Stimulated activated CD8-positive, alpha-beta memory T cell treated with anti-CD3 and anti-CD28 coated beads, Interleukin-2, amount 100 ng/mL, for 1 hour (primary cell): ENCODE measurements at places on chromosomes 3 and 15.

DNA sequence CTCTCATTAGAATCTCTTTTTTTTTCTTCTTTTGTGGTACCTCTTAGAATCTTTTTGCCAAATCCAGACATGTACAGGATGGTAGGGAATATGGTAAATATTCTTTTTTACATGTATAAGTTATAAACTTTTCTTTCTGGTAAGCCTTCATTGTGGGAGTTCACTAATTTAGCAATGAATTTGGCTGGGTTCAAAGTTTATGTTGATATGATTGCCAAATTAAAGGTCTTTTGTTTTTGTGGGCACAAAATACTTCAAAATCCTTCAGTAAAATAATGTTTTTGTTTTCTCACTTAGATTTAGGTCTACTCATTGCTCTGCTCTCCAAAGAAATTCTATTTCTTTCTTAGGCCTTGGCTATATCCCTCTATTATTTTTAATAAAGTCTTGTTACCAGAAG is 1405.9 kb upstream of the ALCAM start:
- no peak for DNase-seq

DNA sequence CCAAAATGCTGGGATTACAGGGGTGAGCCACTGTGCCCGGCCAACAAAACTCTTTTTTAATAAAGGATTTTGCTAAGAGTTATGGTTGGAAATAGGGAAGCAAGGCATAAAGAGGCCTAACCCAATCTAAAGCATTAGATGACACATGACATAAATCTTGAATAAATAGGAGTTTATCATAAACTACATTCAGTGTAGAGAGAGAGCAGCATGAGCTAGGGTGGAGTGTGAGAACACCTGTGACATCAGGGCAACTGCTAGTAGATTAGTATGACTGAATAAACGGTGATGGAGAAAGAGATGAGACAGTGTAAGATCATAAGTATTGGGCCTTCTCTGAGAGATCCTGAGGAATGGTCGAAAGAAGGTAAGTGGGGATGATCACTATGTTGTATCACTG is 63.7 kb downstream of the DPPA2 start:
- DNase-seq: no peak

DNA sequence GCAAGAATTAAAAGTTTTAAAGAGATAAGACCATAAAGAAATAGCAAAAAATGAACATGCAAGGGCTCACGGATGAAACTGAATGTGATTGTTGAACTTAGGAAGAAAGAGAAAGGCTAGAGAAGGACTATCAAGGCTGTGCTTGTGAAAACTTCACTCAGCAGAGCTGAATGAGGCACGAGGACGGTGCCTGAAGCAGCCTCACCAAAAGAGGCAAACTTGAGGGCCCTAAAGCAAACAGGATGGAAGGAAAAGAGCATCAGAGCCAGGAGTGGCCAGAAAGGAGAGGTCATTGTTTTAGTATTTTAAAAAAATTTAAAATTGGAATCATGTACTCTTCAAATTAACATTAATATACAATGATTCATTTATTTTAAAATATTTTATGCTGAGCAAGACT is 191.2 kb upstream of the SOX14 start:
- no peak for DNase-seq

- no peak for DNase-seq
Observed at GRCh38 chr3:158260392-158260791, 150.5 kb downstream of the RSRC1 start.

DNA sequence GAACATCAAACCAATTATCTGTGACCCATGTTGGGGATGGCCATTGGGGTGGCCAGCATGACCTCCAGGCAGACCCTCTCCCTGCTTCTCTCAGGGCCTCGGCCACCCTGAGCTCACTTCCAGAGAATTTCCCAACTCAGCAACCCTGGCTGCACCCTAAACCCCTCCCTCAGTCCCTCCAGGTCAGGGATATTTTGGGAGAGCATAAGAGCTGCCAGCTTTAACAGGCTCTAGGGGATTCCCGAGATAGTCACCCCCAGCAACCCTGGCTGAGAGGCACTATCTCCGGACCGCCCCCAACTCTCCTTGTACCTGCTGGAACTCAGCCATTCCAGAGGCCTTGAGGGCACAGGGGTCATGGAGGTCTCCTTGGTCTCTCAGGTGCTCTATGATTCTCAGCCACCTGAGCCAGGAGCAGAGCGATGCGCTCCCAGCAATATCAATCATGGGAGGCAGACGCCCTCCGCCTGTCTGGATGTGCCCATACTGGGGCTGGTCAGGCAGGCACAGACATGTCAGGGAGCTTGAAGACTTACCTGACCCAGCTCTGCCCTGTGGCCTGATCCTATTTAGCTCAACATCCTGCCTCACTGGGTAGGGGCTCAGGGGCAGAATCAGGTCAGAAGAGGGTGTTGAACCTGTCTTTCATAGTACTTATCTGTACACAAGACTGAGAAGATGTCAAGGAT is 34.9 kb upstream of the CILP start:
- DNase-seq: no peak

- DNase-seq: no peak
Observed at GRCh38 chr15:37028625-37029296, 71.6 kb downstream of the MEIS2 start.

DNA sequence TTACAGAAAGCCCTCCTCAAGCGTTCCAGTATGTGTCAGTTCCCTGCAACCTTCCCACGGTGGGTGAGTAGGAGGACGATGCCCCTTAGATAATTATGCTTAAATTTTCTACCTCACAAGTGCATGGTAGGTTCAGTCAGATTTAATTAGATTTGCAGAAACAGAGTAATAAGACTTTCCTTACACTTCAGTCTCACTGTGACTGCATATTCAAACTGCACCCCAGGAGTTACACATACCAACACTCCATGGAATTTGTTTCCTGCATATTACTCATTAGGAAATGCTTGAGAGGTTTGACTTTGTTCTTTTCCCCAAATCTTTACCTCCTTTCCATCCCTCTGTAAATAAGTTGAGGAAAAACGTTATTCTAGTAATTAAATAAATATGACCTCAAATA is 108.8 kb downstream of the ARRDC4 start:
- DNase-seq: no peak

- DNase-seq: no peak
Observed at GRCh38 chr3:148790851-148791735, 36.5 kb upstream of the CPB1 start.

DNA sequence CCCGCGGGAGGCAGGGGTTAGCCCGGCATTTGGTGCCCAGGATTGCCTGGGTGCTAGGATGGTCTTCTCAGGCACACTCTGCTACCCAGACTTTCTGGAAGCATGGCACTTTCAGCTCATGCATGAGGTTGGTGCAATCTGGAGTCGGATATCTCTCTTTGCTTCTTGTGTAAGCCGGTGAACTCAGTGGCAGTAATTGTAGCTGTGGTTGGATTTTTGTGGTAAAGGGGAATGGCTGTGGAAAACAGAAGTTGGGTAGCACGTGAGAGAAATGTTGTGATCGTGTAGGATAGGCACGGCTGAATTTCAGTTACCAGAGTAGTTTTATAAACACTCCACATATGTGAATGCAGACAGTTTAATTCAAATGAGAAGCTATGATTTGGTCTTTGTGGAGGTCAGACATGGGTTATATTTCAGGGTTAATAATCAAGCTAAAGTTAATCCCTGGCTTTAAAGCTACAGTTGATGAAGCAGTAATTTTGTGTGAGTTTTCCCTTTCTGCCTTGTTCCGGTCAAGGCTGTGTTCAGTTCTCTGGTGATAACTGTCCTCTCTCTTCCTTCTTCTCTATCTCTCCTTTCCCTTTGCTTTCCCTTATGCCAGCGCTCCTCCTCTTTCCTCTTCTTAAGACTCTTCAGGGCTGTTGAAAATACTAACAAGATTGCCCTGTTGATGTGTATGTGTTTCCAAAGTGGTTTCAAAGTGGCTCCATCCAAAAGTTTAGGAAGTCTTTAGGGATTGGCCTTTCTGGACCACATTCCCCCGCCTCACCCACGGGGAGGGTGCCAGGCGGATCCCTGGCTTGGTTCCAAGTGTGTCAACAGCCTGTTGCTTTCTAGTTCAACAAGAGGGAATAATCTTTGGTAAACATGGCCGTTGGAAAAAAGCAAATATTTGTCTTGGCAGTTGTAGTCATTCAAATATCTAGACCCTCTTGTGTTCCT is 404.6 kb upstream of the C2CD4B start:
- no peak for DNase-seq

DNA sequence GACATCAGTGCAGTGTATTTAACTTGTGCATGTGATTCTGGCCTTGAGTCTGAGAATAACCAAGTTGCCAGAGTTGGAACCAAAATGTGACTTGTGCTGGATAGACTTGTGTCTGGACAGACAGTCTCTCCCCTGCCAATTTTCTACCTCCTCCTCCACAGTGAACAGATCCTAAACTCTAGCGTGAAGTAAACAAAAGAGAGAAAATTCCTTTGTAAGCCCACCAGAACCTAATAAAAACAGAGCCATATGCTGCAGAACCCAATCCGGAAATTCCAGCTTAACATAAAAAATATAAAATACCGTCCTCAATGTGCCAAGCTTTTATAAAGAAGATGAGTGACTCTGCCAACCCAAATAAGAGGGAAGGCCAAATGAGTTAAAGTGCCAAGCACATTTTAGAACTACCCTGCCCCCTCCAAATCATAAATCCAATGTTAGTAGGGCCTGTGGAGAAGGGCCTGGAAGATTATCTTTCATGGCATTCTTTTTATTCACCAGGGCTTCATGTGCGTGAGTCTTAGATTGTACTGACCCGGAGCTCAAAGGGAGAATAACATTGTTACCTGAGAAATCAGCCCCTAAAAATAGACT is 344.6 kb upstream of the PROK2 start:
- DNase-seq: no peak

DNA sequence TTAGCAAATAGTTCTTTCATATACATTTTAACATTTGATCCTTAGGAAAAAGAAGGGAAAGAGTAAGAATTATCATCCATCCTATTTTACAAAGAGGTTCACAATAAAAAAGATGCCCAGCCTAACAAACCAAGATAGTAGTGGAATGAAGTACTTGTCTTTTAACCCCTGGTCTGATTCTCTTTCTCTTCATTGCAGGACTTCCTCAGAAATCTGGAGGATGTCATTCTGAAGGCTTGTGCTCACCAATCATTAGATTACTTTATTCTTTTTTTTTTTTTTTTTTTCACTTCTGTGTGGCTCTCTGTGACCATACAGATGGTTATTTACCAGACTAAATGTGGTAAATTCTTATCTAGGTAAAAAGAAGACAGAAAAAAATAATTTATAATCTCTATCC is 7.0 kb downstream of the HDGFL3 start:
- DNase-seq: no peak

- DNase-seq: no peak
Observed at GRCh38 chr15:58057559-58057958, 8.0 kb downstream of the ALDH1A2 start.

- DNase-seq: no peak
Observed at GRCh38 chr3:100682854-100683760, 26.2 kb upstream of the TFG start.

DNA sequence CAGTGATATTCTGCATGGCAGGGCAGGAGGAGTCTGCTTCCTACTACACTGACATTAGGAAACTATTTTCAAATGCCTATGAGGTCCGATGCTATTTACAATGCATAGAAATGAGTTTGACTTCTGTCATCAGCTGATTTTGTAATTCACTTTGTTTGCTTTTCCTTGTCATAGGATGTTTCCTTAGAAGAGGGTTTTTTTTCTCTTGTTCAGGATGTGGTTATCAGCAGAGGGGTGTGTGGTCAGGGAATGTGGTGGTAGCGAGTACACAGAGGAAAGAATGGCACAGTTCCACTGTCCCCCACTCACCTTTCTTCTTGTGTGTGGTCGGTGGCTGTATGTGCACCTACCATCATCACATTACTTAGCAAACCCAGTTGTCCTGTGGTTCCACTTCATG is 231.5 kb downstream of the LRTM1 start:
- no peak for DNase-seq

- no peak for DNase-seq
Observed at GRCh38 chr15:100762289-100762688, 117.3 kb upstream of the ALDH1A3 start.

- DNase-seq: no peak
Observed at GRCh38 chr15:100334015-100334414, 7.8 kb downstream of the ADAMTS17 start.
